ENCODE measurements at places on chromosomes 1 and 21.
A peak's percentile ranks its signal among the peaks of the same experiment; 100 is the strongest.

DNA sequence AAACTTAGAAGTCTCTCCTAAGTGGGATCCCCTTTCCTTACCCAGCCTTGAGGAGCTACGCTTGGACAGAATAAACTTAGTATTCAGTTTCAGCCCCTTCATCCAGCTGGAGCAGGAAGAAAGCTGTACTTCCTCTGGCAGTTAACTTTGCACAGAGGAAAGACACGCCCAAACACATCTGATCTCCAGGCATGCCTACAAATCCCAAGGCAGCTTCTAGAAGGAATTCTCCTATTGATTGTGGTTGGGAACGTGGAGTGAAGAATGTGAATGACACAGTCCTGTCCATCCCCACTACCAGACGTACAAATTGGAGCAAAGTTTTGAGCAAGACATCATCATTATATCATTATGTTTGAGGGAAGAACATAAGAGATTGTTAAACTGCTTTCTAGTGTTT lies 6.6 kb upstream of the AK4 start:
- DNase-seq = no peak

GRCh38 chr1:173255214-173255813 lies 48.2 kb upstream of the TNFSF4 start:
- peak; percentile 56 for DNase-seq

GRCh38 chr1:85244271-85245061 lies 15.0 kb downstream of the C1orf52 start:
- DNase-seq = no peak

- DNase-seq = no peak
These were observed 21.3 kb upstream of the PKP1 start for GRCh38 chr1:201261771-201262547.

DNA sequence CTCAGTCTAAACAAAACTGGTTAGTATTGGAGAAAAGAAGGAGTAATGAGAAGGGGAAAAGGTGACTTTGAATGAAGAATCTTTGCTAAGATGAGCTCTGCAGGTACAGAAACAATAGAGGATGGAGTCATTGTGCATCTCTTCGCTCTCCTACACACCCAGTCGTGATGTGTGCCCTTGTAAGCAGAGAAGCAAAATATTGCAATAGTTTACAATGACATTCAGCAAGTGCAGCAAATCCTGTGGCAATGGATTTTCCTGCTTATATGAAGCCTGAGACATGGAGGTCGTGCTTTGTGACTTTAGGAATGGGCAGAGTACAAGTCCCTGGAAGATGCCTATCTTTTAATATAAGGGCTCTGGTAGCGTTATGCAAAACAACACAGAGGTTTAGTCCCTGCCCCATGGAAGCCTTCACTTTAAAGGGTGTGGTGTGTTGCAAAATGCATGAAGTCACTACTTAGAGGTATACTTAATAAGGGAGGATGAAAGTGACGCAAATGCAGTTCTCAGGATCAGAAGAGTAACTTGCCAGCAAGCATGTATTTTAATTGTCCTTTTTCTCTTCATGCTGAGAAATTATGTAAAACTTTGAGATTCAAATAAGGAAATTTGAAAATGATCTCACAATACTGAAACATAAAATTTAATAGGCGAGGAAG lies 88.0 kb upstream of the IVNS1ABP start:
- no peak for DNase-seq

- DNase-seq = no peak
These were observed 51.7 kb upstream of the MRPS6 start for GRCh38 chr21:34021726-34022125.

DNA sequence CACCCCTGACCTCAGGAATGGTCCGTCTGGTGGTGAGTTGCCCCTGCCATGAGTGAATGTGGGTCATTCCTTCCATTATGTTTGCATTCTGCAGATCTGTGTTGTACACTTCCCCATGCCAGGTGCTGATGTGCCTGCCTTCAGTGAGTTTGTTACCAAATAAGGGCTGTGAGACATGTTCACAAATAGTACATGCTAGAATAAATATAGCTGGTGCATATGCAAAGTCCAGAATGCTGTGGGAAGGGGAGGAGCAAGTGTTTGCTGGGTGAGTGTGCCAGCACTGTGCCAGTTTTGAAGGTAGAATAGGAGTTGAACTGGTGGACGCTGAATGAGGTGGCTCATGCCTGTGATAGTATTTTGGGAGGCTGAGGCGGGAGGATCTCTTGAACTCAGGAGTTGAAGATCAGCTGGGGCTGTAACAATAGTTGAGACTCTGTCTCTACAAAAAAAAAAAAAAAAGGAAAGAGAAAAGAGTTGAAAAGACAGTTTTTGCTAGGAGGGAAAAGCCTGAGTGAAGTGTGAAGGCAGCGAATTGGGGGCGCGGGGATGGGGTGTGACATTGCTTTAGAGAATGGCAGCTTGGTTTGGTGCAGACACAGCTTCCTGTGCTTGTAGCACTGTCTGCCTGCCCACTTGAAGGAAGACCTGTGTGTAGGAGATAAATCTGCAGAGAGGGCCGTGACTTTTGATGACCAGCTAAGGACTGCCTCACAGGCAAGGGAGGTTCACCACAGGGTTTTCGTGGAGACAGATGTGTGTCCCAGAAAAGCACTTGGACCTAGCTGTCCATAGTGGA lies 61.1 kb downstream of the LGR6 start:
- no peak for DNase-seq

DNA sequence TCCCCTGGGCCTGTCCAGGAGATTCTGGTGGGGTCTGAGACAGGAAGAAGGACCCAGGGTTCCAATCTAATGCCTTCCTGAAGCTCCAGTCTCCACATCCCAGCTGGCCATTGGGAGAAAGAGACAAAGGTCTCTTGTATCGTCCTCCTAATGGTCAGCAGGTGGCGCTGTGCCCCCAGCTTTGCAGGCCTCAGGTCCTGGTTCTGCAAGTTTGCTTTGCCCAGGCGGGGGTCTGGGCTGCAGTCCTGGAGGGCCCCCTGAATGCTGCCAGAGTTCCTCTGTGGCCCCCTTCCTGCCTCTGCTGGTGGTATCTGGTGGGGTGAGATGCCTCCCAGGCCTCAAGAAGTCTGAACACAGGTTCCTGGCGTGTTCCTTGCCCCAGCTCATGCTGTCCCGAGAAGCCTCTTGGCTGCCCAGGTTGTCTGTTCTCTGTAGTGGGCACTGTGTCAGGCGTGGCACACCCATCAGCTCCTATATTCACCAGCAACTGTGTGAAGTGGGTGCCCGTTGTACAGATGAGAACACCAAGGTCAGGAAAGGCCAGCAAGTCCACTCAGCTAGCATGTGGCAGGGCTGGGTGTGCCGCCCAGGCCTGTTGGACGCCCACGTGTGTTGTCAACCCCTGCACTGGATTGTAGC lies 33.8 kb upstream of the CSF3R start:
- DNase-seq = peak; percentile 90

GRCh38 chr1:15771836-15772515 lies 13.4 kb downstream of the FBLIM1 start:
- no peak for DNase-seq

GRCh38 chr1:6858596-6858995 lies 73.3 kb downstream of the CAMTA1 start:
- no peak for DNase-seq

- DNase-seq = no peak
These were observed 43.9 kb upstream of the COL6A2 start for GRCh38 chr21:46054031-46054430.

DNA sequence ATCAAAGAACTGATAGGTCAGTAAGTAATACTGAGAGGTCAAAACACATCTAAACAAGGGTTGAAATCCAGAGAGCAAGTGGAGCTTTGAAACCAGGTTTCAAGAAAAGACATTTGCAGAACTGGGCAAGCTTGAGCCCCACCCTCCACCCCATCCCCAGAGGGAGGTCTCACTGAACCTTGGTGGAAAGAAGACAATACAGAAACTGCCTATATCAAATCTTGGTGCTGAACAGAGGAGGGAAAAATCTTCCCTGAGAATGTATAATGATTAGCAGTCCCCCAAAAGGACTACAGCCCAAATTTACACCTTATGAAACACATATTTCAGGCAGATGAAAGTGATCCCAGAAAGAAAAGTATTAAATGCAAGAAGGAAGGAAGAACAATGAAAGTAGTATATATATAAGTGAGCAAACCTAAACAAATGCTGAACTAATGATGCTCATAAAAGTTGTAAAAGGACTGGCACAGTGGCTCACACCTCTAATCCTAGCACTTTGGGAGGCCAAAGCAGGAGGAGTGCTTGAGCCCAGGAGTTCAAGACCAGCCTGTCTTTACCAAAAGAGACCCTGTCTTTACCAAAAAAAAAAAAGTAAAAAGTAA lies 12.4 kb downstream of the ZBTB17 start:
- DNase-seq = no peak

DNA sequence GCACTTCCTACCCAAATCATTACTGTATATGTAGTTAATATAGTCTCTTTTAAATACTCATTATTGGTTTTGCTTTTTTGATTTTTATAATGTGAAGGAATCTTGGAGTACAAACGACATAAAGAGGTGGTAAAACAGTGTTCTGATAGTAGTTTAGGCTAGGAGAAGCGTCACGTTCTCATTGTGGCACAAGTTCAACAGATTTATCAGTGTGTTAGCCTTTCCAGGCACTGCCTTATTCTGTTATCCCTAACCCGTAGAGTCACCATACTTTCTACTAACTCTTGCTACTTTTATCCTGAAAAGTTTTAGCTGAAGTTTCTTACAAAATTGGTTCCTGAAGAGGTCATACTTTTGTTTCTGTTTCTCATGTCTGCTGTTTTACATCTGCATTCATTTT lies 174.6 kb upstream of the CACYBP start:
- no peak for DNase-seq

DNA sequence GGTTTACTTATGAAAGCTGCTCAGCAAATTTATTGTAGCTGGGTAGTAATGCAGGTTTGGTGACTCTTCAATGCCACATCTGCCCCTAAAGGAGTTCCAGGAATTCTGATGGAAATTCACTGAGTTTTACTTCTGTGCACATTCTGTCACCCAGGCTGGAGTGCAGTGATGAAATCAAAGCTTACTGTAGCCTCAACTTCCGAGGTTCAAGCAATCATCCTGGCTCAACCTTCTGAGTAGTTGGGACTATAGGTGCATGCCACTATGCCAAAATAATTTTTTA lies 150.6 kb upstream of the RUNX1 start:
- no peak for DNase-seq

DNA sequence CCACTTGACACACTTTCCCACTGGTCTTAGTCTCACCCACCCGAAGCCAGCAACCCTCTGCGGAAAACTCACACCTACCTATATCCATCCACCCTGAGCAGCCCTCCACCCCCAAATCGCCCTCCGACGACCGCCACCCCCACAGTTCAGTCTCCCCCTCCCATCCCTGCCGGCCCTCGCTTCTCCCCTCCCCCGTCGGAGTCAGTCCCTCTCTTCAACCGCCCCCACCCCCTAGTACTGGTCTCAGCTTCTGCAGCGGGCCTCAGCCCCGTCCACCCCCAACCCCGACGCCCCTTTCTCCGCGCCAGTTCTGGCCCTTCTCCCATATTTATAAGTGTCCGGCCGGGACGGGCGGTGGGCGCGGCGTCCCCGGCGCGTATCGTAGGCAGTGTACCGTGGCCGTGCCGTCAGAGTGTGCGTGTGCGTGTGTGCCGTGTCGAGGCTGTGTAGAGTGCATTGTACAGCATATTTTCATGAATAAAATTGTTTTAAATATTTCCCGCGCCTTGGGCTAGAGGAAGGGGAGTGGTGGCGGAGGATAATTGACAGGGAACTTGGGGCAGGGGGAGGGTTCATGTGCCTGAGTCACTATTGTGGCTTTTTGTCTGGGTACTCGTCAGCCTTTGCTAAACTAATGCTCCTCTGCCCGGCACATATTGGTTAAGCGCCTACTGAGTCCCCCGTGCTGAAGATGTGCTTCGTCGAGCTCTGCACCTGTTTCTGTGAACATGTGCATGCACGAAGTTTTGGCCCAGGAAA lies 22.0 kb downstream of the FOXO6 start:
- no peak for DNase-seq

GRCh38 chr1:219330669-219331068 lies 157.0 kb downstream of the LYPLAL1 start:
- DNase-seq = no peak

GRCh38 chr1:41954533-41954944 lies 35.8 kb upstream of the HIVEP3 start:
- no peak for DNase-seq

- DNase-seq = no peak
These were observed 101.2 kb upstream of the IRF2BP2 start for GRCh38 chr1:234710936-234711724.

DNA sequence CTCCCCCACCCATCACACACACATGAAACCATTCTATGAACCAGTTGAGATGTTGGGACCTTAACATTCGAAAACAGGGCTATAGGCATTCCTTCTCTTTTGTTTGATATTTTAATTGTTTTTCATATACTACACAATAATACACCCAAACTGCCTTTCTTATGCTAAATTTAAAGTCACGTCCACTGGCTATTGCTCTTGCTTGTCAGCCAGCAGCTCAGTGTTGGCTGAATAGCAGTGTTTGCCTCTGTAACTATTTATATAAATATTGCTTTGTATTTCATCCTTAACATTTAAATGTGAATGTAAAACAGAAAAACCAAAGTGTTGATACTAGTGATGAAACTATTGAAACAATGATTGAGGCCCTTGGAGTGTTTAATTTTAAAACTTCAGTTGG lies 234.4 kb upstream of the KCNK2 start:
- no peak for DNase-seq

- DNase-seq = no peak
These were observed 98.9 kb downstream of the TMEM53 start for GRCh38 chr1:44575396-44575795.

- DNase-seq = no peak
These were observed 18.4 kb upstream of the RCAN3 start for GRCh38 chr1:24484199-24484598.

DNA sequence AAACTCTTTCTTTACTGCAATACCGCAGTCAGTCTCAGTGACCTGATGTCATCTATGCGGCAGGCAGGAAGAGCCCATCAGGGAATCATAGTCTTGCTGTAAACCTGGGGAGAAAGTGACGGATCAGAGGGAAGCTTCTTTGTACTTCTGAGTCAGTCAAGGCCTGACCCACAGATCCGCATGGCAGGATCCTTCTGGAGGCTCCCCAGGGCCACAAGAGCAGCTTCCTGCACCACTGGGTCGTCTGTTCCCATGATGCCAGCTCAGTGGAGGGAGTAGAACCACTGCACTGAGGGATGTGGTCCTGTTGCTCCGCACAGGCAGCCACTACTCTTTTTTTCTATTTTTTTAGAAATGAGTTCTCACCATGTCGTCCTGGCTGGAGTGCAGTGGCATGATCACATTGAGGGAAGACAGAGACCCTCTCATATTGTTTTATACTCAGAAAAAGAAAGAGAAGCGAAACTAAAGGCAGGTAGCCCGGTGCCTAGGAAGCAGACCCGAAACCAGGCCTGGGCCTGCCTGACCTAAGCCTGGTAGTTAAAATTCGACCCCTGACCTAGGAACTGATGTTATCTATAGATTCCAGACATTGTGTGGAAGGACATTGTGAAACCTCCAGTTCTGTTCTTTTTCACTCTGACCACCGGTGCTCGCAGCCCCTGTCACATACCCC lies 6.3 kb upstream of the ERVH48-1 start:
- DNase-seq = no peak

GRCh38 chr1:19038732-19039131 lies 82.3 kb upstream of the IFFO2 start:
- DNase-seq = no peak

All from NCI-H82 (cell line).